CD4-positive, alpha-beta T cell treated with Interleukin-1 beta for 1 hour (primary cell): ENCODE measurements at places on chromosomes 1 and 21.

GRCh38 chr1:15923241-15923640, 52.7 kb downstream of the ZBTB17 start:
- no peak for DNase-seq

GRCh38 chr1:156217871-156218270, 5.1 kb downstream of the PMF1 start:
- DNase-seq: peak; percentile 48

DNA sequence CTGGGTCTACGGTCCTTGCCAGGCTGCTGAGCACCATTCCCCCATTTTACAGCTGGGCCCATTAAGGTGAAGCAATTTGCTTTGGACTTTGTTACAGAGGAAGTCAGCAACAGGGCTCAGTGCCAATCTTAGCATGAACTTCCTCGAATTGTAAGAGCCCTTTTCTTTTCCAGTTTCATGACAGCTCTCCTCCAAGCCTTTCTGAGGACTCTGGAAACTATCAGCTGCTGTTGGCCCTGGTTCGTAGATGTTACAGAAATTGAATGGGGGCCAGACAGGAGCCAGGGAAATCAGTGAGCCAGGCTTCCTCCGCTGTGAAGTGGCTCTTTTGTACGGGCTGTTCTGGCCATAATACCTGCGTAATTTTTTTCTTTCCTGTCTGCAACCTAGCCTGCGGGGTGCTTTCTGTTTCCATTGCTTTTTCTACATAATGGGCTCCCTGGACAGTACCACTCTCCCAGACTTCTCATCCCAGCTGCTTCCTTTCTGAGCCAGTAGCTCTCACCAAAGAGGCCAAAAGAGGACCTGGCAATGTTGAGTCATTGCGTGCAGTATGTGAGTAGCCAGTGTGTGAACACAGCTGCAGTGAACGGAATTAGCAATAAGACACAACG, 386.3 kb downstream of the DISC1 start:
- no peak for DNase-seq

DNA sequence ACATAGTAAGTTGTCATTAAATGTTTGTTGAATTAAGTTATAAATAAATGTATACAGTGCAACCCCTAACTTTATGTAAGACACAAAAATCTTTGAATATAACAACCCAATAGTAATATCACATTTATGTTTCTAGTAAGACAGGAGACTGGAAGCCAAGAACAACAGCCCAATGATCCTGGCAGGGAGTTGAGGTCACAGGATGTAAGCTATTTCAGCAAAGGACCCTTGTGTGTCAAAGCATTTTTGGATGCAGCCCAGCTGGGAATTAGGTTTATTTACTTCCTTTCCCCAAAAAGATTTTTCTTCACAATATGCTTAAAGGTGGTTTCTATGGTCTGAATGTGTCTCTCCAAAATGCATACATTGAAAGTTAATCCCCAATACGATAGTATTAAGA, 34.0 kb upstream of the ABCA4 start:
- no peak for DNase-seq

DNA sequence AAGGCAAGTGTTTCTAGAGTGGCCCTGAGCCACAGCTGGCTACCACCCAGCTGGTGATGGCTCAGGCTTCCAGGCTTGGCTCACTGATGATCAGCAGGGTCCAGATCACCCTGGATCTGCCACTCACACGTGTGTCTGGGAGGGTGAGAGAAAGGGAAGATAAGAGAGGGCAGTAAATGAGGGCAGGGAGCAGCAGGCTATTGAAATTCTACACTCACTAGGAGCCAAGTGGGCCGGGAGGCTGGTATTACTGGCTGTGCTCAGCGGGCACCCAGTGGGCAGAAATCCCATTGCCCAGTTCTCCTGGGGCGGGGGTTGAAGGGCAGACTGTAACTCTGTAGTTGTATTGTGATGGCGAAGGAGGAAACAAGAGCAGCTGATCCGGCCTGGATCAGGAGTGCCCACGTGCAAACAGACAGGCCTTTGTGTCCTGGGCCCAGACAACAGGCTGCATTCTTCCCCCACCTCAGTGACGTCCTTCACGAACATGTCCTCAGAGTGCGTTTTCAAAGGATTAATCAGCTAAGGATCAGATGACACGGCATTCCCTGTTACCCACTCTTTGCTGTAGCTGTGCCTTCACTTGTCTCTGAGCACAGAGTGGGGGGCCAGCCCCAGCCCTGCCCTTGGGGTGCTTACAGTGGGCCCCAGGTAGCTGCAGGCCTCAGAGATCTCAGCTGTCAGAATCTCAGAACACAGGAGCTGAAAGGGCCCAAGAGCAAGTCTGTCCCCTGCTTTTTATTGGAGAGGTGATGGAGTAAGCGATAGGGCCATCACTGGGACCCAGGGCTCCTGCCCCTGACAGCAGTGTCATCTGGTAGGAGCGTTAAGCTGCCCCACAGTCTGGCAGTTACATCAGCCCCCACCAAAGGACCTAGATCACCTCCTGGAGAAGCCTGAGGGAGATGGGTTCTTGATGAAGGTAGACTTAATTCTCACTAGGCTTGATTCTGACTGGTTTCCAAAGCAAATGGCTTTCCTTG, 60.5 kb downstream of the ATP1A1 start:
- no peak for DNase-seq

- peak; percentile 47 for DNase-seq
Measured at GRCh38 chr1:67685558-67686266, 711 bp downstream of the GADD45A start.

GRCh38 chr1:118186026-118186425, 998 bp upstream of the SPAG17 start:
- DNase-seq: no peak

DNA sequence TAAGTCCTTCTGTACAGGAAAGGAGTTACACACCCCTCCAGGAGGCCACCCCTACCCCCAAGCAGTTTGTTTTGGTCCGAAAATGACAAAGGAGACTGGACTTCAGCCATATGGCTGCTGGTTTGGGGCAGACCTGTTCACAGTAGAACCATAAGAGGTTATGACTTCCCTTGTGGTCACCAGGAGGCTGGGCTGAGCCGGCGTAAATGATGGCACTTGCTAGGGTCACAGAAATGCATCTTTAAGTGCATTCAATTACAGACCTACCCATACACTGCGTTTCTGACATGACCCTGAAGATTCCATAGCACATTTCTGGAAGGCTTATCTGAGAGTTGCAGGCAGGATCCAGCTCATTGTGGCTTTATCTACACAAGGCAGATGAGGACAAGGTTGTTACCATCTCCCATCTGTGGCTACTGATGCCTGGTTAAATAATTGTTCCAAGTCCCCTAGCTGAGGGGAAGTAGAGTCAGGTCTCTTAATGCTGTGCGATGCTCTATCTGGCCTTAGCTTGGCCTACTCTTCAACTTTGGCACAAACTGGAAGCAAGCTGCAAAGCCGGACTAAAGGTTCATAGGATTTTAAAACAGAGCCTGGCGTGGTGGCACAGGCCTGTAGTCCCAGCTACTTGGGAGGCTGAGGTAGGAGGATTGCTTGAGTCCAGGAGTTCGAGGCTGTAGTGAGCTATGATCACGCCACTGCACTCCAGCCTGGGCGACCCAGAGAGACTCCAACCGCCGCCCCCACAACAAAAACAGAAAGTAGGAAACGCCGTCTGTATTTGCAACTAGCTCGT, 1.7 kb upstream of the TRIM67 start:
- no peak for DNase-seq

GRCh38 chr1:54475946-54476516, 69.8 kb upstream of the SSBP3 start:
- DNase-seq: no peak

DNA sequence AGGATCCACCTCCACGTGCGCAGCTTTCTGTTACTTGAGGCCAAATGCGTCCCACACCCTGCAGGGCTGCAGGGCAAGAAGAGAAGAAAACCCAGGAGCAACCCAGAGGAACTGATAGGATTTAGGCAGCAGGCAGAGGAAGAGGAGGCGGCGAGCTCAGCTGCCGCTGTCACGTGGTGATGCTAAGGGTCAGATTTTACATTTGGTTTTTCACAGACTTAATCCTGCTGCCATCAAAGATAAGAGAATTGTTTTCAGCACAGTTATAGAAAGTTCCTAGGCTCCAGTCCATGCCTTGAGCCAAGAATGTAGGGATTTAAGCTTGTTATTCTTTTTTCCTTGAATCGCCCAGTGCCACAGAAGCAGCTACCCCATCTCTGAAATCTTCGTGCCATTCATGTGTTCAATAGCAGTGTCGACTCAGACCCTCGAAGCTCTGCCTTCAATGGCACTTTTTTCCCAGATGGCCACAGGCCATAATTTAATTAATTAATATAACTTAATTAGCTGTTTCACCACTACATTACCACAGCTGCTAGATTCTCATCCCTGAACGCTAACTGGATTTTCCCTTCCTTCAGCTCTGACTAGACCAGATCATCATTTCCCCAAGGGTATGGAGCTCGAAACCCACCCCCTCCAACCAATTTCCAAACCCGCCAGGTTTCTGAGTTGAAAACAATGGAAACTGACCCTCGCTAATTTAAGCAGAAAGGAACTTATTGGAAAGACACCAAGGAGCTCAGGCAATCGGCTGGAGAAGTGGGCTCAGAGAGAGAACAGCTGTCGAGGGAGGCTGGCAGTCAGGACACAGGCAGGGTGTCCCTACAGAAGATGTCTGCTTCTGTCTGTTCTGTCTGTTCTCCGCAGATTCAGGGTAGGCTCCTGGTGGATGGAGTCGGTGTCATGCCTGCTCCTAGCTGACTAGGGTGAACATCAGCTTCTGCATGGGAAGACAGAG, 36.2 kb downstream of the LDLRAP1 start:
- DNase-seq: no peak

DNA sequence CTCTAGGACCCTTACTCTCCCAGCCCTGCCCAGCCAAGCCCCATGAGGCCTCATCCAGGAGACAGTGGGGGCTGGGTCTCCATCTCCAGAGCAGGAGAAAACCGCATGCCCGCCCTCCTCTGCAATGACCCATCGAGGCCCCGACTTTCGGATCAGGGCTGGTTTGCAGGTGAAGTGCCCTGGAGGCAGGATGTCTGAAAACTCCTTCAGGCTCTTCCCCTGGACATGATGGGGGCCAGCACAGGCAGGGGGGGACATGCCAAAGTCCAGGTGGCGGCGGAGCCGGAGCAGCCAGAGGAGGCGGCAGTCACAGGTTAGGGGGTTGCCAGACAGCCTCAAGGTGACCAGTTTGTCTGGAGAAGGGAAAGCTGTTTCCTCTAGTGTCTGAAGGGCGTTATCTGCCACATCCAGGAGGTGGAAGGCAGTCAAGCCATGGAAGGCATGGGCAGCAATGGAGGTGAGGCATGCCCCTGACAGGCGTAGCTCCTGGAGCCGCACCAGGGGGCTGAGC, 3.9 kb downstream of the LINGO4 start:
- no peak for DNase-seq

DNA sequence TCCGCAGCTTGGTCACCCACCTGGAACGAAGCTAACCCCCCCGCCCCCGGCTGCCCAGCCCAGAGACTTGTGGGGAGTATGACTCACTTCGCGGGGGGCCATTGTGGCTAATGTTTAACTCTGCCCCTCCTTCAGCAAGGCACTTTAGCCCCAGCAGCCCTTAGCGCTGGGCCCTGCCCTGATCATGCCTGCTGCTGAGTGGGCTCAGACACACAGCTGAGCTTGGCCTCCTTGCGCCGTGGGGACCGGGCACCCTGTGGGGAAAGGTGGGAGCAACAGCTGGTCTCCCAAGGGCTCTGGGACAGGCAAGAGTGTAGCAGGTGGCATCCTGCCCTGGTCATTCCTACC, 6.3 kb upstream of the LAD1 start:
- DNase-seq: no peak
